Activated T-cell treated with anti-CD3 and anti-CD28 coated beads for 1 hour (primary cell): ENCODE measurements at places on chromosomes 11 and 22.

GRCh38 chr11:99522467-99523173 is 501.9 kb downstream of the CNTN5 start:
- DNase-seq: no peak

DNA sequence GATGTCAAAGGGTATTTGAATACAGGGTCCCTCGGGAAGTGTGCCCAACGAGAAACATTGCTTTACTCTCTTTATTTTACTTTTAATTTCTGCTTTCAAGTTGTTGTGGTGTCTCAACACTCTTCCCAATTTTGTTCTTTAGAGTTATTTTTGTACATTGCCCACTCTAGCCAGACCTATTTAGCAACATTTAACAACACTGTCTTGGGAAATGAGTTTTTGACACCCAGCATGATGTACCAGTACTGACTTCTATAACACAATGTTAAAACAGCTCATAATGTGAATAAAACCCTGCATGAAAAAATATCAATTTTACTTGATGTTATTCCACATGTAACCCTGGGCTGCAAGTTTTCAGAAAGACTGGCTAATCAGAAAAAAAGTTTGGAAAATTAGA is 350.2 kb upstream of the PITPNB start:
- DNase-seq: no peak

DNA sequence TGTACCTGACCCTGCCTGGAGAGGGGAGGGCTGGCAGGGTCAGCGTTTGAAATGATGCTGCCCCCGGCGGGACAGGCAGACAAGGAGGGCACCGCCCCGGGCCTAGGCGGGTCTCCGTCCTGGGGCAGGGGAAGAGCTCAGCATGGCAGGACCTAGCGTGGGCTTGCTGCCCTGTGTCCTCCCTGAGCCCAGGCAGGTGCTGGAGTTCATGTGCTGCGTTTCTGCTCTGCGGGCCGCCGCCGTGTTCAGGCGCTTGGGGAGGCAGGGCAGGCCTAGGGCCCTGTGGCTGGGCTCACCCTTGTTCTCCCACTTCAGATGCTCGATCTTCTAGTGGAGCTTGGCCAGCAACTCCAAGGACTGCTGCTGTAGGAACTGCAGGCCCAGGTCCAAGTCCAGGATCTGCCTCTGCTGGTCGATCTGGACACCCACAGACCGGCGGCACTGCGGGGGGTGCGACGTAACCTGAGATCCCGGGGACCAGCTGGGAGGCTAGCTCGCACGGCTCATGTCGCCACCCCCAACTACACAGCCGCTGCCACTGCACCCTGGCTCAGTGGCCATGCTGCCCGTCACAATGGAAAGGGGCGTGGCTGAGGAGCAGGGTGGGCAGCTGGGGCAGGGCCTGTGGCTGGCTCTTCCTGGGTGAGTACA is 84.4 kb downstream of the MED15 start:
- DNase-seq: no peak

- DNase-seq: no peak
These were observed 24.0 kb upstream of the SMIM38 start for GRCh38 chr11:69131644-69132300.

DNA sequence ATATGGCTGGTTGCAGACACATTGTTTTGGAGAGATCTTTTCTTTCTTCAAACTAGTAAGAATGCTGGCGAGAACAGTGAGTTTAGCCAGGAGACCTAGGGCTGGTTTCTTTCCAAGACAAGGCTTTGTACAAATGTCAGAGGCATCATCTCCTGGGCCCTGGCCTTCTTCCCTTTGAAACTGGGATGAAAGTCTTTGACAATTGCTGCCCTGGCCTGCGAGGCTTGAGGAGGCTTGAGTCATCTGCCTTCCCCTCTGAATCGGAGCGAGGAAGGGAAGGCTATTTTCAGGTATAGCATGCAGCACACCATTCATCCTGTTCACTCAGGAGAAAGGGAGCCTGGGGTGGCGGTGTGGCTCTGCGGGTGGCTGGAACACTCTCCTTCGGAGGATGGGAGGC is 21.5 kb upstream of the PARVG start:
- no peak for DNase-seq

DNA sequence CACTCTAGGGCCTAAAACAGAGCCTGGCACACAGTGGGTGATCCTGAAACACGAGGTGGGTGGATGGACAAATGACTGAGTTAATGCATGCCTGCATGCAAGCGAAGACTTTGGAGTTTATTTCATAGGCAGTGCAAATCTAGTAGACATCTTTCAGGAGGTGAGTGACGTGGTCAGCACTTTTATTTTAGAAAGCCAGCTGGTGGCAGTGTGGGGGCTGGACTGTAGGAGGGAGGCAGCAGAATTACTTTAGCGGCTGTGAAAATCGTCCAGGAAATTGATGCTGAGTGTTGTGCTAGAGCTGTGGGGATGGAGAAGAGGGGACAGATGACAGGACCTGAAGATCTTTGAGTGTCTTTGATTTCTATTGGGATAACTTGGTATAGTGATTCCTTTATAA is 47.1 kb downstream of the BMAL1 start:
- DNase-seq: no peak

DNA sequence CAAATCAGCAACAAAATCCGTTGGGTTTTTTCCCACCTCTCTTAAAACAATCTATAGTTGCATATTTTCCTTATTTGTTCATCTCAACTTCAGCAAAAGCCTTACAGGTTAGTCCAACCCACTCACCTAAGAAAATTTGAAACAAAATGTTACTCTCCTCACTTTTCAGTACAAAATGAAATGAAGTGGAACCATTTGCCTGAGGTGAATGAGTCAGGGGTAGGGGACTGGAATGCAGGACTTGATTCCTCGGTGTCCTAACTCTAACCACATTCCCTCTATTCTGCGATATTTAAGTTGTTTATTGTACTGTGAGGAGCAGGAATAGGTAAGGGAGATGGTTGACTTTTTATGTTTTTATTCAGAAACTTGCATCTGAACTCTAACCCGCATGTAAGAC is 16.4 kb downstream of the ATP5MG start:
- DNase-seq: no peak

DNA sequence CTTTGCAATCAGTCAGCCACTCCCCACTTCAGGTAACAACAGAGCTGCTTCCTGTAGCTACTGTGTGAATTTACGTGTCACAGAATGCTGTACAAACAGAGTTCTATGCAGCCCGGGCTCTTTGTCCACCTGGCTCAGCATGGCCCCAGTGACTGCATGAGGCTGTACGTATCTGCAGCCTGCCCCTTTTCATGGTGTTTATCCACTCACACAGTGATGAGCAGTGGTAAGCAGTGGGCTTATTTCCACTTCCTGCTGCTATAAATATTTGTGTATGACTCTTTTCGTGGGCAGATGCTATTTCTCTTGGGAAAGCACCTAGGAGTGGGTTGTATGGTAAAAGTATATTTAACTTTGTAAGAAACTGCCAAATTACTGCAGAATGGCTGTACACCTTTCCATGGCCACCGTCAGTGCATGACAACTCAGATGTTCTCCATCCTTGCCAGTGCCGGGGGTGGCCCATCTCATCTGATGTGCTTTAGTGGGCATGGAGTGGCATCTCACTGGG is 43.3 kb downstream of the MYEOV start:
- DNase-seq: no peak

- no peak for DNase-seq
These were observed 38.2 kb upstream of the PARVG start for GRCh38 chr22:44142421-44143104.

DNA sequence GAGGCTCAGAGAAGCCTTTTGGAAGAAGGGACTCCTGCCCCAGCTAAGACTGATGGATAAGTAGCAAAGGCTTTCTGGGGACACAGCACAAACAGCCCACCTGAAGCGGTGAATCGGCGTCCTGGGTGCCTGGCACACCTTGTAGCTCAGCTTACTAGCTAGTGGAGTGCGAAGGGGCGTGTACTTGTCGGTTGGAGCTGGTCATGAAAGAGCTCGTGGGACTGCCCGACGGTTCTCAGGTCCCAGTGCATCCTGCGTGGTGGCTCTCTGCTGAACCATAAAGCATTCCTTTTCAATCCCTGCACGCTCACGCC is 690 bp upstream of the UVRAG start:
- no peak for DNase-seq

GRCh38 chr11:44623341-44623730 is 57.9 kb downstream of the CD82 start:
- no peak for DNase-seq

- DNase-seq: no peak
These were observed at the start of gene P2RX6 for GRCh38 chr22:21014726-21015465. Gene P2RX6 (plus strand): TSS chr22:21015165. CDS start chr22:21015175, 10 bp downstream.

DNA sequence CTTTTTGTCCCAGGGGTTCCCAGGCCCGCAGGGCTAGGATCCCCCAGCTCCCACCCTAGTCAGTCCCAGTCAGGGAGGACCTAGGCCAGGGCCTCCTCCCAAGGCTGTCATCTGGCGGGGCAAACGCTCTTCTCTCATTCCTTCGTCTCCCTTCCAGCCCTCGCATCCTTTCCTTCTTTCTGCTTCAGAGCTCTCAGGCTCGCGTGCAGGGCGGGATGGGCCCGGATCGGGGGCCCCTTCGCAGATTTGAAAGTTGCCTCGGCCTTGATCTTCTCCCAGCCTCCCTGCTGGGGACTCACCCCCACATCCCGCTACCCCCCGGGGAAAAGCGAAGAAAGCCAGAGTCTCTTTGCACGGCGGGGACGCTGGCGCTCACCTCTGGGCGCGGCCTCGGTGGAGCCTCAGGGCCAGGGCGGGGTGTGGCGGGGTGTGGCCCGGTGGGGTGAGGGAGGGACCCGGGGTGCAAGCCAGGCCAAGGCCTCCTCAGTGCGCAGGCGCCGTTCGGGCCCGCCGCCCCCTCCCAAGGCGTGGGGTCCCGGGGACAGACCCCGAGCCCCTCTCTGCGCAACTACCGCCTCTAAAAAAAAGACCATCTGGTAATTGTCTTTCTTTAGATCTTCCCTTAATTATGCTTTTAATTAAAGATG is 14.8 kb upstream of the PAX6 start:
- DNase-seq: no peak

DNA sequence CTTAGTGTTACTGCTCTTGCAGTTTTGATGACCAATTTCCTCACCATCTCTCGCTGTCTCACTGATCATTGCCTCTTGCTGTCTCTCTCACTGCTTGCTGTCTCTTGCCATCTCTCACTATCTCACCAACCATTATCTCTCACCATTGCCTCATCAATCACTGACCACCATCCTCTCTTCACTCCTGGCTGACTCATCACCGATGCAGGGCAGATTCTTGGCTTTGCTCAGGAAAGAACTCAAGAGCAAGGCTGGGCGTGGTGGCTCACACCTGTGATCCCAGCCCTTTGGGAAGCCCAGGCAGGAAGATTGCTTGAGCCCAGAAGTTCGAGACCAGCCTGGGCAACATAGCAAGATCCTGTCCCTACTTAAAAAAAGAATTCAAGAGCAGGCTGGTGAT is 66.3 kb upstream of the SYN3 start:
- DNase-seq: no peak

- no peak for DNase-seq
These were observed 882.7 kb downstream of the BRD1 start for GRCh38 chr22:48944751-48945620.

DNA sequence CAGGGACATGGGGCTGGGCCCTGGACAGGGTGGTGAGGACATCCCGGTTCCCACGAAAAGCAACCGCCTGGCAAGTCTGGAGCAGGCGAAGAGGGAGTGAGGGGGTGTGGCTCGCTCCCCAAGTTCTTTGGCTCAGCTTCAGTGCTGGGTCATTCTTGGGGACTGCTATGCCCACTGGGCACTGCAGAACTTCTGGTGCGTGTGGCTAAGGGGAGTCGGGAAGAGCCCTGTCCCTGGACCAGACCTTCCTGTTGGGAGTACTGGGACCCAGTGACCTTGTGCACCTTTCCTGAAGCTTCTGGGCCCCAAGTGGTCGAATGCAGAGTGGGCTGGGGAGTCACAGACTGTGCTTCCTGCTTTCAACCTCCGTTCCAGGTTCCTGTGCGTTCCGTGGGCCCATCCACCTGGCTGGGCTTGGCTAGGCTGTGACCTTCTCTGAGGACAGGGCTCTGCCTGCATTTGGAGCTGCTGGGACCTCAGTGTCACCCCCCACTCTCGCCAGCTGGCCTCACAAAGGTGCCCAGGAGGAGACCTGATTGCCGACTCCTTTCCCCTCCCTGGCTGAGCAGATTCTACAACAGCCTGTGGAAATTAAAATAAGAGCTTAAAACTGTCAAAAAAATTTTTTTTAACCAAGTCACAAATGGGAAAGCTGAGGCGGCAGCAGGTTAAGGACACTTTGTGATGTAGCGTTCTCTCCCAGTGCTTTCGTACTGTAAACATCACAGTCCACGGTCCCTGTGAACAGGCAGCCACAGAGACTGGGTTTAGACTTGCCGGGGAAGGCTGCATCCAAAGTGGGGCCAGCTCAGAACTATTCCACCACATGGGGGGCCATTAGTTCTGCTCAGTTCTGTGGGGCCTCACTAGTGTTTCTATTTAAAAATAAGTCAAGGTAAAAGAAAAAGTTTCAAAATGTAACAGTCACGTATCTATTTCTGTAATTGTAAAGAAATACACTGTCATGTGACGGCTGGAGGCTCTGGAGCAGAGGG is 63.8 kb upstream of the WNT7B start:
- no peak for DNase-seq

GRCh38 chr11:57057561-57057960 is 68.8 kb downstream of the OR5AK2 start:
- DNase-seq: no peak

DNA sequence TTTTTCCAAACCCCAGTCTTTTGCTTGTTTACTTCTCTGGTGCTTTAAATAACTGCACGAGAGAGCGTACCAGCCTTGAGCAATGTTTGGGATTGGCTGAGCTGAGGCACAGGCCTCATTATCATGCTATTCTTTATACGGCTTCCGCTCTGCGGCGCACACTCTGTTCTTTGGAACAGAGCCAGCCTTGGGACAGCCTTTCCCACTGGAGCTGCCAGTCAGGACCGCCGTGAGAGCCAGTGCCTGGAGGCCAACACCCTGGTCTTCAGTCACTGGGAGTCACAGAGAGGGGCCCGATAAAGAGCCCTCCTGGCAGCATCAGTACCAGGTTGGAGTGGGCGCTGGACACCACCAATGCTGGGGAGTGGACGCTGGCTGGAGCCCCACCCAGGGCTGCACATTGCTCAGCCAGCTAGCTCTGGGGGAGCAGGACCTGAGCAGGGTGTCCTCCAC is 125.6 kb downstream of the BCR start:
- no peak for DNase-seq

- no peak for DNase-seq
These were observed 24.7 kb upstream of the PANX2 start for GRCh38 chr22:50145721-50146438.

- no peak for DNase-seq
These were observed 42.5 kb upstream of the CEP126 start for GRCh38 chr11:101872171-101872882.

DNA sequence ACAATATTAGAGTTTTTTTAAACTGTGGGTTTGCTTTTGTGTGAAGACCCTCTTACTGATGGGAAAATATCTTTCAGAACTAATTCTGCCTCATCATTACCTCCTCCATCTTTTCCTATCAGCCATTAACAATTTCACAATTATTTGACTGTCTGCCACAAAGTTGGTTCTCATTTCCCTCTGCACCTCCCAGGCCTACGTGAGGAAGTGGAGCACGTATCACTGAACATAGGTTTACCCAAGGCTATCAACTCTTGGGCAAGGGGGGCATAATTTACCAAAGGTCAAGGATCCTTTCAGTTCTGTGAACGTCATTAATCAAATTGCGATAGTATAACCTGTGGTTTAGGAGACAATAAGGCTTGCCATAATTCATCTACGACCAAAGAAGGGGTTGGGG is 60.0 kb downstream of the LIF start:
- no peak for DNase-seq

- no peak for DNase-seq
These were observed 19.2 kb upstream of the MRGPRX1 start for GRCh38 chr11:18958221-18958910.

GRCh38 chr11:62816557-62816956 is 11.3 kb upstream of the NXF1 start:
- no peak for DNase-seq
